ENCODE measurements at places on chromosomes 2 and 18.
A peak's percentile ranks its signal among the peaks of the same experiment; 100 is the strongest.

DNA sequence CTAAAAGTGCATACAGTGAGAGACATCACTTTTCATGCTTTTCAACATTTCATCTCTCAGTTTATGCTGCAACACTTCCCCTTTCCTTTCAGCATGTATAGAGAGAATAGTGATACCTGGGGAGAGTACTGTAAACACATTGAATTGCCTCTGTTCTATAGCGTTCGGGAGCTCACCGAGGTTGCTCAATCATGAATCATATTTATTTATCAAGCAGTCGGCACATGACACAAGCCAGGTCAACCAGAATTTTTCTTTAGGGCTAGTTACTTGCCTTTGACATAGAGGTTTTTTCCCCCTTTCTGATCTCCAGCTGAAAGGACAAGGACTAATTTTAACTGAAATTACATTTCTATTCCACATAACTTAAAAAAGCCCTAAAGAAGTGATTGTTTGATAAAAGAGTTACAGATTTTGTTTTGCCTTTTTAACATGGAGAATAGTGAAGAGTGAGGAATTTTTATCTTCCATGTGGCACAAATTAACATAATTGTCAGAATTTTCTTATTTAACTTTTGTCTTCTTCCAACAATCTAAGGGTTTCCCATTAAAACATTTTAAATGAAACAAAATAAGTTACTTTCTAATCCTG is 690.9 kb upstream of the TMEFF2 start:
- DNase-seq, result no peak

DNA sequence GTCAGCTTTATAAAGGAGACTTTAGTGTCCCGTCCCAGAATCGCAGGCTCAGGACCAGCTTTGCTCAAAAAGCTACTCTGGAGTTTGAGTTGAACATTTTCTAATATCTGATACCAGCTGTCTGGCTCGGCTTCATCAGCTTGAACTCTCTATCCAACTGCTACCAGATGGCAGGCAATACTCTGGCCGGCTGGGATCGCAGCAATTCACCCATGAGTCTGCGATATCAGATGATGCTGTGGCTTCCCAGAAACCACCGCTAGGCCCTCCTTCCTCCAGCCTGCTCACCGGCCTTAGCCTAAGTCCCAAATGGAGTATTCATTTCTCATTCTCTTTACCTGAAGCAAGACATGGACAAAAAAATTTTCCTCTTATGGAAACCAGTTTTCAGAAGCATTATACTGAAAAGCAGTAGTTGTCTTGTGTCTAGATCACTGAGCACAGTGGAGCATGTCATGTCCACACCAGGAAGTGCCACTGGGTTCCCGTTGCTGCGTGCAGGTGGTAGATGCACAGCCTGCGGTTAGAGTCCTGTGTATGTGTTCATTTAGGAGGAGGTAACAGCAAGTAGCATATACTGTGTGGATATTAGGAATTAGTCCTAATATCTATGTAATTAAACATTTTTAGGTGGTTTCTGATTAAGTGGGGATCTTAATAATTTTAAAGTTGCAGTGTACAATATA is 162.0 kb upstream of the SOX11 start:
- no peak for DNase-seq

DNA sequence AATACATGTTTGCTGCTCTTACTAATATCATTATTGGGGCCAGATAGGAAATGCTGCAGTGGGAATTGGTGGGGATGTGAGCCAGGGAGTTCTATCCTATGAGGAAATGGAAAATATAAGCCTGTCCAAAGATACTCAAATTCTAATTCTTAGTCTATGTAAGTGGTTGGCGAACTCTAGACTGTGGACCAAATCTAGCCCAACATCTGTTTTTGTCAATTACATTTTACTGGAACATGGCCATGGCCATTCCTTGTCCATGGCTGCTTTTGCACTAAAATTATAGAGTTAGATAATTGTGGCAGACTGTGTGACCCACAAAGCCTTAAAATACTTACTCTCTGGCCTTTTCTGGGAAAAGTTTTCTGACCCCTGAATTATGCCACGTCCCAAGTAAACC is 113.3 kb downstream of the MGAT5 start:
- no peak for DNase-seq

DNA sequence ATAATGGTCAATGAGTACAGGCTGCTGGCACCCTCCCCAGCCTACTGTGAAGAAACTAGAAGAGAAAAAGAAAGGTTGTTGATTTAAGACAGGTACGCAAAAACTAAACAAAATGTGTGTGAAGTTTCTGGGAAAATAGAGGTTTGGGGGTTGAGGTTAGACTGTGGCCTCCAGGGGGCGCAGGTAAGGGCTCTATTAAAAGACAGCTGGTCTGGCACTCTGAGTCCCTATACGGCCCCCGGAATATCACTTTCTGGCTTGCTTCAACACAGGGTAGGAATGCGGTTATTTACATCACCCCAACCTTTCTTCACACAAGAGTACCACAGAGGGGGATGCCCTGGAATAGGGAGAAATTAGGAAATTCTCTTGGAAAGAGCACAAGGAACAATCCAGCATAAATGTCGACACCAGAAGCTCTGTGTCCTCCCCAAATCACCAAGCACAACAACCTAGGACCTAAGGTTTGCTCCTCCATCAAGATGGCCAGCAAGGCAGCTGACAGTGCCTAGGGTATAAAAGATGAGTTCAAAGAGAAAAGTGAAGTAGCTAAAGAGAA is 480.8 kb upstream of the KLHL29 start:
- no peak for DNase-seq

- DNase-seq, result no peak
These were observed 23.3 kb upstream of the ALPI start for GRCh38 chr2:232432598-232433184.

- DNase-seq, result no peak
These were observed 131.1 kb downstream of the DSEL start for GRCh38 chr18:67385455-67385854.

- no peak for DNase-seq
These were observed 148.7 kb upstream of the DSEL start for GRCh38 chr18:67665266-67665665.

DNA sequence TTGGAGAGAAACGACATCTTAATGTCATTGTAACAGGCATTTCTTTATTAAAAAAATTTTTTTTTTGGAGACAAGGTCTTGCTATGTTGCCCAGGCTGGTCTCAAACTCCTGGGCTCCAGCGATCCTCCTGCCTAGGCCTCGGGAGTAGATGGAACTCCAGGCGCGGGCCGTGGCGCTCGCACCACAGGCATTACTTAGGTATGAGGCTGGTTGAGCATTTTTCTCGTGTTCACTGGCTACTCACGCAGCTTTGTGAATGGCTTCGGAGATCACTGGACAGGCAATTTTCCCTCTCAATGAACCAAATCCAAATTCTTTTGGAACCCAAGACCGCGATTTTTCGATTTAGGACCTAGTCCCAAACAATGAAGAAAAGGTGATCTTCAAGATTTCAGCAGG is 795 bp upstream of the TCF7L1 start:
- DNase-seq, result no peak

DNA sequence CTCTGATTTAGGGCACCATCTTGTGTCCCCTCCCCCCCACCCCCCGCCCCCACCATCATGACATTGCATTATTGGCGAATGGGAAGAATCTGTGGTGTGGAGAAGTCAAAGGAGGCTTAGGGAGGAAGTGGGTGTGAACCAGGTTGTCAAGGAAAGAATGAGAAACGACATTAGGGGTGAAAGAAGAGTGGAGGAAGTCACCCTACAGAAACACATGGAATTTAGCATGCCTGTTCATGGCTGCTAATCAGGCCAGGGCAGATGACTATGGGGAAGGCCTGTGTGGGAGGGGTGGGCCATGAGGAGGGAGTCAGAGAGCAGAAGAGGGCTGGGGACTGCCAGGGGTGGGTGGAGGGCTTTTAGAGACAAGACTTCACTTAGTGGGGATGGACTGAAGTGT is 81.6 kb downstream of the AOX1 start:
- no peak for DNase-seq

GRCh38 chr18:51049137-51049536 is 19.1 kb downstream of the SMAD4 start:
- DNase-seq, result no peak

DNA sequence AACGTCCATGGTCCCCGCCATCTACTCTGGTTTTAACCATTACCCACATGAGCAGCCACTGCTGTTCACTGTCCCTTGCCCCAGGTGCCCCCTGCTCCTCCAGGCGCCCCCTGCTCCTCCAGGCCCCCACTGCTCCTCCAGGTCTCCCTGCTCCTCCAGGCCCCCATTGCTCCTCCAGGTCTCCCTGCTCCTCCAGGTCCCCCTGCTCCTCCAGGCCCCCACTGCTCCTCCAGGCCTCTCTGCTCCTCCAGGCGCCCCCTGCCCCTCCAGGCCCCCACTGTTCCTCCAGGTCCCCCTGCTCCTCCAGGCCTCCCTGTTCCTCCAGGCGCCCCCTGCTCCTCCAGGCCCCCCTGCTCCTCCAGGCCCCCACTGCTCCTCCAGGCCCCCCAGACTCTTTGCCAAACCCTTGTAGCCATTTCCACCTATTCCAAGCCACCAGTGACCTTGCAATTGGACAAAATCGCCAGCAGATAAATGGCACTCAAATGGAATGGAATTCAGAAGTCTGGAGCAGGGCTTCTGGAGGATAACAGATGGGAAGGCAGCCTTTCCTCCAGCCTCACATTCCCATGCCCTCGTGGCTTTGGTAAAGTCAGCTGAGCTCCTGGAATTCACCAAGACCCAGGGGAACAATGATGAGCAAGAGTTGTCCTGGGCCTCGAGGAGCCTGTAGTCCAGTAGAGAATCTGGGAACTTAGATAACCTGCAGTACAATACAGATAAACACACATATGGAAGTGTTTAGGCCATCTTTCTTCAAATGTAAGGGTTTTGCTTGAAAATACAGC is 13.3 kb upstream of the RPL31 start:
- no peak for DNase-seq

- DNase-seq, result no peak
These were observed 421.0 kb upstream of the NETO1 start for GRCh38 chr18:73288813-73289212.

GRCh38 chr2:23691565-23691964 is 235.4 kb downstream of the ATAD2B start:
- DNase-seq, result no peak

DNA sequence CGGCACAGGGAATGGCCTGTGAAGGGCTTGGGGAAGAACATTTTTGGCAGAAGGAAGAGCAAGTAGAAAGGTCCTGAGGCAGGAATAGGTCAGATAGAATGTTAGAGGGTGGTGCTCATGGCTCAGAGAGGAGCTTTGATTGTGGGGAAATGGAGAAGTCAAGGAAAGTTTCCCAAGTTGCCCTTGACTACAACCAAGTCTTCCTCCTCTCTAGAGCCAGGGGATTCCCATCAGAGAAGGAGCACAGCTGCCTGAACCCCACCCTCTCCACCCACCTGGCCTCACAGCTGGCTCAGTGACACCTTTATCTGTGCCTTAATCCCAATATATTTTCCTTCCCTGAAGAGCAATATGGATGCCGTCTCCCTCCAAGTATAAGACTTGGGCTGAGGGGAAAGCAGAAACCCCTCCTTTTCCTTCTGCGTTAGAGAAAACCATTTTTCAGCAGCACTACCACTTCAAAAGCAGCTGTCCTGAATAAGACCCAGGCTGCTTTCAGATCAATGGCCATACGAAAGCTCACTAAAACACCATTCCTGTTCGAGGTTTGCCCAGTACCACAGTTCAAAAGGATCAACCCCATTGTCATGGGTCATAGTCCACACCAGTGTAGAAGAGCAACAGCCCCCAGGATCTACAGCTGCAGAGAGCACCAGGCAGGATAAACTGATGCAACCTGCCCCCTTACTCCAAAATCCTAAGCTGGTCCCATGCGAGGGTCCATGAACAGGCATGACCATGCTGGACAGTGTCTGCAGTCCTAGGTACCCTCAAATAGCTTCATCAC is 199.6 kb downstream of the AFF3 start:
- no peak for DNase-seq

GRCh38 chr2:212361174-212361756 is 177.3 kb downstream of the ERBB4 start:
- no peak for DNase-seq

DNA sequence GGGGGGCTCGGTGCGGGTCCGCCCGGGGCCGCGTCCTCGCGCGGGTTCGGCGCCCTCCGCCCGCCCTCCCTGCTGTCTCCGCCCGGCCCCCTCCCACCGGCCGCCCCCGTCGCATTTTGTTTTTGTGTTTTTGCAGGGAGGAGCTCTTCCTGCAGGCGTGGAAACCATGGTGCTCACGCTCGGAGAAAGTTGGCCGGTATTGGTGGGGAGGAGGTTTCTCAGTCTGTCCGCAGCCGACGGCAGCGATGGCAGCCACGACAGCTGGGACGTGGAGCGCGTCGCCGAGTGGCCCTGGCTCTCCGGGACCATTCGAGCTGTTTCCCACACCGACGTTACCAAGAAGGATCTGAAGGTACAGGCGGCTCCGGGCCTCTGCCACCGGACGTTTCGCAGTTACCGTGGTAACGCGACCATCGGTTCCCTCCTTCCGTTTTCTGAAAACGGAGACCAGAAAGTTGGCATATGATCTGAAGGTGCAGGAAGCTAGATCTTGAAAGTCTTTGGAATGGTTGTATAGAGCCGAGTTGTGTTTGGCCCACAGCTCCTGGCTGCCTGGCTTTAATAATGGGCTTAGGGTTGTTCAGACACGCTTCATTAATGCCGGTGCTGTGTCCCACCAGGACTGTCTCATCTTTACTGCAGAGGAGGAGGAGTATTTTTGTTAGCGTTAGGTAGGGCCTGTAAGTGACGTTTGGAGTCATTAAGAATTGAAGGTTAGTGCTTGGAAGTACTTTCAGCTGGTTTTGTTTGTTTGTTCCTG is 891 bp downstream of the KDM3A start:
- DNase-seq, result peak; percentile 41

DNA sequence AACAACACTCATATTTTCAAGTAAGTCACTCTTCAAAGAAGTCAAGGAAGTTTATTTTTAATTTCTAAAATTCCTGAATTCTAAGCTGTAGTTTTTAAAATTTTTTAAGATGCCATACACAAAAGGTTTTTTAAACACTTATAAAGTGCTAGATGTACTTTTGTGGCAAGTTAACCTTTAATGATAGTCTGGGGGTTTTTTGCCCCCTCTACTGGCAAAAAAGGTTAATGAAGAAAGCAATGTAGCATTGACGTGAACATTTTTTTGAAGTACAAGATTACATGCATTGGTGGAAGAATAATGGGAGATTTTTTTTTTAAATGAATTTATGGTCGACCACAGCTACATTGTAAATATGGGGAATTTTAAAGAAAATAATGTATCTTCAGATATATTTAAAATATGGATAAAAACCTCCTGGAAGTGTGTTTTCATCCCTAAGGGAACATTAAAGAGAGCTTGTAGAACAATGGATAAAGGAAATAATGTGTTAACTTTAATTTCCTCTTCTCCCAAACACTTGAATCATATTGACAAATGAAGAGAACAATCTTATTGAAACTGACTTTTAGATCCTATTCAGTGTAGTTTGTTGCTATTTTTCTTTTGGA is 12.6 kb downstream of the ITPRID2 start:
- DNase-seq, result no peak

DNA sequence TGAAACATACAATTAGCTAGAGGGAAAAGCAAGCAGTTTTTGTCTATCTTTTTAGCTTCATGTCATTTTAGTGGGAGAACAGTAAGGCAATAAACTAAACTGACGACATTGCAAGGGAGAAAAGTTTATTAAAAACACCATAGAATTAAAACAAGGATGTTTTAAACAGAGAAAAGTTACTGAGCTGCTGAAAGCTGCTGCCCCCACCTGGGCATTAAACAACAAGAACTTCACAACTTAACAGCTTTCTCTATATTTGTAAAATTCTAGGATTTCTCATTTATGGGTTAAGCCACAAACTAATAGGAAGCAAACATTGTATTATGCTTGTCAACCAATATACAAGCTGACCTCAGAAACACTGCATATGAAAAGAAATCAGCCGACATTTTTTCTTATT is 289.2 kb downstream of the ERBB4 start:
- DNase-seq, result no peak

GRCh38 chr18:5710235-5710634 is 166.4 kb upstream of the EPB41L3 start:
- DNase-seq, result no peak

Data from stimulated activated CD8-positive, alpha-beta memory T cell treated with anti-CD3 and anti-CD28 coated beads, Interleukin-15, amount 100 ng/mL, for 48 hours (primary cell).